ENCODE measurements at places on chromosomes 11 and 22. TPM values are rescaled to one million over a fixed set of nuclear protein-coding genes. Genes with fewer than 3 reads are reported as not detected.

Gene RHOD
- 149 TPM for total RNA-seq

Gene SLC29A2
- 3.2 TPM for total RNA-seq

Gene MRGPRE
- 0.72 TPM for total RNA-seq

Gene OR52I1
- total RNA-seq: not detected

Gene PGM2L1
- 8.7 TPM for total RNA-seq

Gene MOV10L1
- 0.64 TPM for total RNA-seq

Gene LRRN4CL
- under 0.01 TPM for total RNA-seq

Gene ANO1
- 3.0 TPM for total RNA-seq

Gene C11orf86
- total RNA-seq: not detected
